ENCODE measurements at places on chromosomes 12 and 14.
A peak's percentile ranks its signal among the peaks of the same experiment; 100 is the strongest.

GRCh38 chr12:124868252-124869058 is 4.8 kb upstream of the SCARB1 start:
- DNase-seq, result no peak

GRCh38 chr12:117130801-117131200 is 31.6 kb upstream of the TESC start:
- no peak for DNase-seq

- no peak for DNase-seq
These were observed 82.8 kb upstream of the PLEKHG7 start for GRCh38 chr12:92619730-92620684.

DNA sequence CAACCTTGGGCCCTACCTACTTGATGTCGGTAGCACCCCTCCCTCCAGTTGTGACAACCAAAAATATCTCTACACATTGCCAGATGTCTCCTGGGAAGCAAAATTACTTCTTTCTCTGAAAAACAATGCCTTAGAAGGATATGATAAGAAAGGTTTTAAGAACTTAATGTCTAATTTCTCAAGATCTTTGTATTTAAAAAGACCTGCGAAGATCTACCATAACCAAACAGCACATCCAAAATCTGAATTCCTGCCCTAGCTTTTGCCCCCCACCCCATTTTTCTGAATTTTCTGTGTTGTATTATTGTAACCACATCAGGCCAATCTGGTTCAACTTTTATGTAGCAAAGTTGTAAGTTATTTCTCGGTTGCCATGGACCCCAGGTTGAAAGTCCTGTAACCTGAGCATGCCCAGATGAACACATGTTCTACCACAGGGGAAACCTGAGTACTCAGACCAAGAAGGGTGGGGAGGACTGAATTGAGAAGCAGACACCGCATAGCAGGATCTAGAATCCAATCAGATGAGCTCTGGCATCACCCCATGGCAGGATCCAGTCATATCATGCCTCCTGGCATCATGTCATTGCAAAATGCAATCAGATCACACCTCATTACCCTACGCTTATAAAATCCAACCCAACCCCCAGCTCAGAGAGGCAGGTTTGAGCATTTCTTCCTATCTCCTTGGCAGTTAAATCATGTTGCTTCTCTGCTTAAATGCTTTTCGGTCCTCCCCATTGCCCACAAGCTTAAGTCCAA is 8.7 kb downstream of the TMEM253 start:
- no peak for DNase-seq

DNA sequence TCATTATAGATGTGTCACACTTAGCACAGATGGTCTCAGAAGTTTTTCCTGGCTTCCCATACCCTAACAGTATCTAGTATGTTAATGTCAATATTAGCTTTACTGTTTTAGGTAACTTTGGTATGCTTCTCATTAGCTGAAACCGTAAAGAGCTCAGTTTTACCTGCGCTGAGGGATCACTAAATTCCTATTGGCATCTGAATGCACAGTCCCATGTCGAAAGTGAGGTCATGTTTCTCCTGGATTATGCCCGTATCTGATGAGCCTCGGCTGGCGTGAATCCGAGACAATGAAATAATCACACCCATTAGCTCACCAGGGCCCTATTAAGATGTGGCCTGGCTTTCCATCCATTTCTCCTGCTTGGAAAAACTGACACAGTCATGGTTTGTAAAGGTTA is 418.2 kb downstream of the ZFP36L1 start:
- no peak for DNase-seq

DNA sequence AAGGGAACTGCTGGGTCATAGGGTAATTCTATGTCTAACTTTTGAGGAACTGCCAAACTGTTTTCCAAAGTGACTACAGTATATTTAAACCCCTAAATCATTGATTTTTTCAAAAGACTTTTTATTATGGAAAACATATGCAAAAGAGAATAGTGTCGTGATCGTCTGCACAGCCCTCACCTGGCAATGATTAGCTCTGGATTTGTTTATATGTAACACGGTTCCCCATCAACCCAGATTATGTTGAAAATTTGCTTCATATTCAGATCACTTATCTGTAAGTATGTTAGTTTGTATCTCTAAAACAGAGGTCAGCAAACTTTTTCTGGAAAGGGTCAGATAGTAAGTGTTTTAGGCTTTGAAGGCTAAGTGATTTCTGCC is 52.7 kb downstream of the CCDC92 start:
- DNase-seq, result no peak

GRCh38 chr14:89447182-89447944 is 30.3 kb upstream of the FOXN3 start:
- DNase-seq, result no peak

- no peak for DNase-seq
These were observed 685.6 kb downstream of the RPS29 start for GRCh38 chr14:48900565-48900964.

DNA sequence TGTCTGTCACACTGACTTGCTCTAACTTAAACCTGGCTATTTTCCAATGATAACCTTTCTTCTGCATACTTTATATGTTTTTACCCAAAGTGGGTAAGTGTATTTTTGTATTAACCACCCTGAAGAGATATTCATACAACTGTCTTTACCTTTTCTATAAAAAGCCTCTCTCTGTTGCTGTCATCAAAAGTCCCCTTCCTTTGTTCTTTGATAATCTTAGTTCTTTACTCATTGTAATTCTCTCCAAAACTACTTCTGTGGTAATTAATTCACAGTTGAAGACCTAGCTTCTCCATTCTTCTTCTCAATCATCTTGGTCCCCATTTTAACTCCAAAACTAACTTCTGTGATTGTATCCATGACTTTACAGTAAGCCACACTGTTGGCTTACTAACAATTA is 479.7 kb upstream of the MGAT4C start:
- DNase-seq, result no peak

DNA sequence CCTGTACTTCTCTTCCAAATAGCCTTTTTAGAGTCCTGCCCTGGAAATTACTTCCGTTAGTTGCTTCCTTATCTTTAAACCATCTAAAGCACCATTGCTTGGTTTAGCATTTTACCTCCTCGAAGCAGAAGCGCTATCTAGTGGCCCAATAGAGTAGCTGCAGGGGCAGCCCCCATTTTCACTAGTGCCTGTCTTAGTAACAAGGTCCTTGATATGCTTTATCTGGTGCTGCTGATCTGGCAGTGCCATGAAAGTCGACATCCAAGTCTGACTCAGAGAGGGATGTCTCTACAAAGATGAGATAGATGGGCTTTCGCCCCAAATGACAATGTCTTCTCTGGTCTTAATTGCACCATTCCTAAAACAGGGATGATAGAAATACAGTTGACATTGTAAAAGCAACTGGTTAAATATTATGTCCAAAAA is 25.0 kb upstream of the CIT start:
- peak; percentile 79 for DNase-seq

DNA sequence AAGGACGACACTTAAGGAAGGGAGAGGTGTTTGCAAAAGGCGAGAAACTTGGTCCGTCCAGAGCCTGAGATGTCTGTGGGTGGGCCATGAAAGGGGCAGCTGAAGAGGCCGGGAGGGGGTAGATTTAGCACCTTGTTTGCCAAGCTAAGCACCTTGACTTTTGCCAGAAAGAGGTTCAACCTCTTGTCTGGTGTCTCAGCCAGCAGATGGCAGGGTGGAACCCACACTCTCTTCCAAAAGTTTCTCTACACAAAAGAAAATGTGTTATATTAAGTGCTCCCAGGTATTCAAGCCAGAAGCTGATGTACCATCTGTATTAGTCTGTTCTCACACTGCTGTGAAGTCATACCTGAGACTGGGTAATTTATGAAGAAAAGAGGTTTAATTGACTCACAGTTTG is 69.9 kb downstream of the SUDS3 start:
- DNase-seq, result no peak

DNA sequence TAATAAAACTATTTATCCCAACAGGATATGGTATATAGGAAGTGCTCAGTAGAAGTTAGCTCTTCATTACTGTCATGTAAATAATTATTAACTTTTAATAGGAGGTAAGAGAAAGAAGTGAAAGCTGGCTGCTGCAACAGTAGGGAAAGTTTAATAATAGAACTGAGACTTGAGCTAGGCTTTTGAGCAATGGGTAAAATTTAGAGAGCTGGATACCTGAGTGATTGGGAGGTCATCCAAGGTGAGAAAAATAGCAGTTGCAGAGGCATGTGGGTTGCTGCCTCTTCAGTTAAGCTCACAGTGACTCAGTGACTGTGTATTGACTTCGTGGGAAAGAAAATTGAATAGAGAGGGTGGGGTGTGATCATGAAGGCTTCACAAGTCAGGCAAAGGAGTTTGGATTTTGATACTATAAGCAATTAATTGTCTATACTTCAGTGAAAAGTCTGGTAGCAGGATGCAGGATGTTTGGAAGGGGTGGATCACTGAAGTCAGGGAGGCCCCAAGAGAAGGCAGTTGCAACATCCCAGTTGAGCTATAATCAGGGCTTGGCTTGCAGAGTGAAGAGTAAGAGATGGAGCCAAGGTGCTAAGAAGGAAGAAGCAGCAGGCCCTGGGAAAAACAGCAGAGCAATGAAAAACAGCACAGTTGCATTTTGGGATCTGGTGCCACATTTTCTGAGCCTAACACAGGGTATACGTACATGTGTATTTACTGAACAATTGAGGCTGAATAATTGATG is 172.0 kb upstream of the FRMD6 start:
- peak; percentile 69 for DNase-seq

Measured in cardiac fibroblast (primary cell).